ENCODE measurements at places on chromosomes 7 and 10. TPM values are rescaled to one million over a fixed set of nuclear protein-coding genes. Genes with fewer than 3 reads are reported as not detected.

OAT gene
- 143 TPM for total RNA-seq

GRCh38 chr10:119022846-119023552, 6.5 kb upstream of the NANOS1 start:
- no peak for DNase-seq

DNA sequence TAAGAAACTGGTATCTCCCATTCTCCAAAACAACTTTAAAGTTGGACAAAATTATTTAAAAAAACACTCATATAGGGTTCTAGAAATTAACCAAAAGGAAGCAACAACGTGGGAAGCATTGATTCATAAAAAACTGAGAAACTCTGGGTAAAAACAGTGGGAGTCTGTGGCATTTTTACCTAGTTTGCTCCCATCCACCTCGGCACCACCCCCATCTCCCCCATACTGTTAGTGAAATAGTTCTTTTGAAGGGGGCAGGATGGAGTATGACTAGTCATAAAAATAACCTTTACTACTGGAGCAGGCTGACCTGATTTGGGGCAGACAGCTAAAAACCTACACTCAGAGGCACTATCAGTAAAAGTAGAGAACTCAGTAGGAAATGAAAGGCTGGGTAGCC, 123.2 kb downstream of the AVL9 start:
- DNase-seq, result no peak

GRCh38 chr7:70586822-70587221, 545.1 kb upstream of the GALNT17 start:
- DNase-seq, result no peak

DNA sequence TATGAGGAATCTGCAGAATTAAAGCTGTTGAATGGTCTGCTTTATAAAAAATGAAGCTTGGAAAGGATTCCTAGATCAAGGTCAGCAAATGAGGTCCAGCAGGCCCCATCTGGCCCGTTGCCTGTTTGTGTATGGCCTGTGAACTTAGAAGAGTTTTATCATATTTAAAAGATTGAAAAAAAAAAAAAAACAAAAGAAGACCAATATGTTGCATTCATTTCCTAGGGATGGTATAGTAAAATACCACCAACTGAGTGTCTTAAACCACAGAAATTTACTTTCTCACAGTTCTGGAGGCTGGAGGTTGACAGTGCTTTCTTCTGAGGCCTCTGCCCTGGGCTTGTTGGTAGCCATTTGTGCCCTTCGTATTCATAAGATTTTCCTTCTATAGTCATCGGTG, 109.2 kb downstream of the PPP1R3A start:
- DNase-seq, result no peak

GRCh38 chr10:98309366-98310355, 41.7 kb upstream of the LOXL4 start:
- peak; percentile 55 for DNase-seq

GRCh38 chr7:45071528-45071927, 17.2 kb downstream of the NACAD start:
- no peak for DNase-seq

GRCh38 chr7:135980012-135980551, 2.9 kb upstream of the MTPN start:
- no peak for DNase-seq

RSPH10B gene
- 1.6 TPM for total RNA-seq
